Prostate gland (tissue), 2 donors: ENCODE measurements at places on chromosomes 16 and 17.
A peak's percentile ranks its signal among the peaks of the same experiment; 100 is the strongest.

- no peak for DNase-seq
Measured at GRCh38 chr17:47280072-47280811, 26.6 kb downstream of the ITGB3 start.

- DNase-seq: no peak
Measured at GRCh38 chr16:11416228-11417001, 71.2 kb downstream of the RMI2 start.

- peak; percentile 53 for DNase-seq
Measured at GRCh38 chr17:37570527-37571093, 38.6 kb downstream of the SYNRG start.

- DNase-seq: no peak
Measured at GRCh38 chr16:89815639-89816348, 653 bp downstream of the FANCA start.

GRCh38 chr17:27456681-27457359 is 572 bp downstream of the KSR1 start:
- peak; percentile 24 for DNase-seq

DNA sequence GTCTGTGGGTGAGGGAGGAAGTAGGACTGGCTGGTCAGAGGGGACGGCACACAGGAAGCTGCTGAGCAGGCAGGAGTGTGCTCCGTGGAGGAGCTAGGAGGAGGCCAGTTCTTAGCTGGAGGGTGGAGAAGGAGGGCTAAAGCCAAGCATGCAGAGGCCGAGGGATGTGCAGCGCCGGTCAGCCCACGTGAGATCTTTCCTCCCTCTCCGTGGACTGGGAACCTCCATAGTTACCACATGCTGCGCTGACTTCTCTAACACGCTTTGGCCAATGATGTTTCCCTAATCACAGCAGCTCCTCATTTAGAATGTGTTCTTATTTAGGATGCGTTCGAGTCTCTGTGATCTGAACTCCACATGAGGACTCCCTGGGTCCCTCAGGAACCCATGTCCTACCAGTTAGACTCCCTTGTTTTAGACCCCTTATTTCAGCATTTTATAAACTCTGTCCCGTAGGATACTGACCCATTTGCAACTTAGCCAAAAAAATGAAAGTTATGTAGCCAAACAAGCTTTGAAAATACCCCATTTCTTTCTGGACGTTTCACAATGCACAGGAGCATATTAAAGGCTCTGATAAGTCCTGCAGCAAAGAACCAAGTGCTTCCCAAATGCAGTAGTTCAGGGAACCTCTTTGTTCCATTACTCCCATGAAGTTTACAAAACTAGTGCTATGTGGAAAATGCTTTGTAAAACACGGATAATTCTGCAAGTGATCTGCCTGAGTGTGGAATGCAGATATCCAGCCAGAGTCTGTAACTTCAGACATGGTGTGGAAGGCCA is 51.4 kb downstream of the IRF8 start:
- DNase-seq: no peak

GRCh38 chr17:50346313-50347116 is 589 bp downstream of the XYLT2 start:
- peak; percentile 38 for DNase-seq

- no peak for DNase-seq
Measured at GRCh38 chr16:9527976-9528375, 436.5 kb downstream of the HAPSTR1 start.

DNA sequence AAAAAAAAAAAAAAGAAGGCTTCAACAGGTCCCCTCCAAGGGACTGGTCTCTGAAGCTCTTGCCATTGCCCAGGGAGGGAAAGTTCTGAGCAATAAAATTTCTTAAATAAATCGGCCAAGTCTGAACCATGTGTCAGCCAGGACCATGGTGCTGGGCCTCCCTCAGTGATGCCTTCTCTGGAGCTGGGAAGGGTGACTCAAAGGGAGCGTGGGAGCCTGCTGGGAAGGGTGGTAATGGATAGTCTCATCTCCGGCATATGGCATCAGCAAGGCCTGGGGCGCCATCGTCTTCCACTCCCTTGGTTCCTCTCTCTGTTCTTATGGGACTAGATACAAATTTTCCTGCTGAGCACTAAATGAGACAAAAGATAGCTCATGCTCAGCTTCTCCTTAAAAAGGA is 2.3 kb downstream of the VKORC1 start:
- DNase-seq: no peak

GRCh38 chr16:66262253-66263167 is 104.0 kb upstream of the CDH5 start:
- DNase-seq: no peak

DNA sequence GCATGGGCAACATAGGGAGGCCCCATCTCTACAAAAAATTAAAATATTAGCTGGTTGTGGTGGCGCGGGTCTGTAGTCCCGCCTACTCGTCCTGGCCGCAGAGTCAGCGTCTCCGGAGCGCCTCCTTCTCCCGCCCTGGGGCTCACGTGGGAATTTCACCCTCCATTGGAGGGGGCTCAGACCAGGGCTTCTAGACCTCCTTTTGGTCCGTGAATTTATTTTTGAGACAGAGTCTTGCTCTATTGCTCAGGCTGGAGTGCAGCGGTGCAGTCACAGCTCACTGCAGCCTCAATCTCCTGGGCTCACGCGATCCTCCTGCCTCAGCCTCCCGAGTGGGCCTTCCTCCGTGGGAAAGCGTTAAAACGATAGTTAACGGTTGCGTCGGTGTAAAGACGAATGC is 394 bp upstream of the NME4 start:
- DNase-seq: no peak
